Ureter (tissue), 1 donor: ENCODE measurements at places on chromosomes 2 and 18.

GRCh38 chr2:27049422-27050280, 1.8 kb upstream of the AGBL5 start:
- peak; percentile 57 for DNase-seq

DNA sequence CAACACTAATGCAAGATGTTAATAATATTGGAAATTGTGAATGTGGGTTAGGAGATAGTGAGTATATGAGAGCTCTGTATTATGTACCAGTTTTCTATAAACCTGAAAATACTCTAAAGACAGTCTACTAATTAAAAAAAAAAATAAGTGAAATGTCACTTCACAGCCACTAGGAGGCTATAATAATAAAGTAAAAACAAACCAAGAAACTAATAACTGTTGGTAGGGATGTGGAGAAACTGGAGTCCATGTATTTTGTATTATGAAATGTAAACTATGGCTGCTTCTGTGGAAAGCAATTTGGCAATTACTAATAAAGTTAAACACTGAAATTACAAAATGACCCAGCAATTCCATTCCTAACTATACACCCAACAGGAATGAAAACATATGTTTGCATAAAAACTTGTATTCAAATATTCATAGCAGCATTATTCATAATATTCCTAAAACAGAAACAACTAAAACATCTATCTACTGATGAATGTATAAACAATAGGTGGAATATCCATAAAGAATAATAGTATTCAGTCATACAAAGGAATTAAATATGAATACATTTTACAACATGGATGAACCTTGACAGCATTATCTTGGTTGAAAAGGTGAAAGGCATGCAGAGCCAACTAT, 36.2 kb downstream of the CCDC178 start:
- no peak for DNase-seq

DNA sequence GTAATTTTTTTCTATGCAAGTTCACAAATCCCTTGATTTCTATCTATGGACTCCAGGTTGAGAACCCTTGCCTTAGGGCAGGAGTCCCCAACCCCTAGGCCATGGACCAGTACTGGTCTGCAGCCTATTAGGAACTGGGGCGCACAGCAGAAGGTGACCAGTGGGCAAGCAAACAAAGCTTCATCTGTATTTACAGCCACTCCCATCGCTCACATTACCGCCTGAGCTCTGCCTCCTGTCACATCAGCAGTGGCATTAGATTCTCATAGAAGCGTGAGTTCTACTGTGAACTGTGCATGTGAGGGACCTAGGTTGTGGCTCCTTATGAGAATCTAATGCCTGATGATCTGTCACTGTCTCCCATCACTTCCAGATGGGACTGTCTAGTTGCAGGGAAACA, 70.2 kb upstream of the SMAD2 start:
- no peak for DNase-seq

DNA sequence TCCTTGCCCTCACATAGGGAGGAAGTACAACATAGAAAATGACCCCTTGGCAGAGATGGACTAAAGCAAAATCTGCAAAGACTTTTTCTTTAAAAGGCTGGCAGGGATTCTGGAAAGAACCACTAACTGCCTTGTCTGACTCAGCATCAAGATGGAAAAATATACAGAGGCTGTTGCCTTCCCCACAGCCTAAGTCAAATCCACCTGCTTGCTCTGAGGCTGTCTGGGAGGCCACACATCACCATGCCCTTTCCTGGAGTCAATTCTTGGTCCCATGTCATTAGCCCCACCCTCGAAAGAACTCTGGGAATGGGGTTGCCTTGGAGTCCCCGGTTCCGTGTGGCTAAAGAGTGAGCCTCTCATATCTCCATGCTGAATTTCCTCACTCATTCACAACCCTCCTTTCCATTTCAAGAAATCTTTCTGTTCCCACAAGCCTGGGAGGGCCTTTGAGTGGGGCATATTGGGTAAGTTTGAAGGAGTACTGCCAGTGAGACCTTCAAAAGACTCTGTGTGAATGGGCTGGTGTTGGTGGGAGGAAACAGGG, 39.4 kb downstream of the BMP10 start:
- DNase-seq, result no peak

DNA sequence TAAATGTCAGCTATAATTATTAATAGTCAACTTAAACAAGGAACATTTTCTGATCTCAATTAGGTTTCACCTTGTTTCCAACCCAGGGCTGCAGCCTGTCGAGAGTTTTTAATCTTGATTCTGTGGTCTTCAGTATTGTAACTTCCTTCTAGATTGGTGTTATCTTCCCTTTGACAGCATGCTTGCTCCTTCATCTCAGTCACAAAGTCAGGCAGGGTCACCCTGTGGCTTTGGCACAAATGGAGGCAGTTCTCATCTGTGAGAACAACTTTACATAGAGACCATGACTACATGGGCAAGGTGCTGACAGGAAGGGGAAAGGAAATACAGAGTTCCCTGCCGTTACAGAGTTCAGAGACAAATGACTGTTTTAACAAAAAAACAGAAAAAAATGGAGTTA, 50.5 kb downstream of the HNRNPLL start:
- no peak for DNase-seq

GRCh38 chr2:88692187-88692586, 714 bp downstream of the RPIA start:
- DNase-seq, result peak; percentile 47

- DNase-seq, result no peak
Observed at GRCh38 chr2:8633735-8634313, 48.0 kb upstream of the ID2 start.

DNA sequence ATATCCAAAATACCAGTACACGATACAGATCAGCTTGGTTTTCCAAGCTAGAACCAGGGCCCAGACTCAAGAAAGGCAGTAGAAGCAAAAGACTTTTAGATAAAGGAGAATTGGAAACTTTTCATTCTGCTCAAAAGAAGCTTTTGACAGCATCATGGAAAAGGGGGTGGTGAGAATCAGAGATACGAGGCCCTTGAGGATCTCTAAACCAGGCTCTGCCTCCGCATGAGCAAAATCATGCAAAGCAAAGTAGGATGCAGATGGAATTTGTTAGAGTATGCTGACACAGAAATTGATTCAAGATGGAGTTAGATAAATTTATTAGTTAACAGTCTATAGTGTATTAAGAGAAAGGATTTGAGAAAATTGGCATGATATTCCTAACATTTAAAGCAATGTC, 39.8 kb downstream of the FAM98A start:
- no peak for DNase-seq

- no peak for DNase-seq
Observed at GRCh38 chr2:105757433-105757832, 12.7 kb downstream of the NCK2 start.

- DNase-seq, result no peak
Observed at GRCh38 chr2:232533944-232534710, 5.4 kb upstream of the CHRNG start.
